ENCODE measurements at places on chromosomes 2 and 18.

DNA sequence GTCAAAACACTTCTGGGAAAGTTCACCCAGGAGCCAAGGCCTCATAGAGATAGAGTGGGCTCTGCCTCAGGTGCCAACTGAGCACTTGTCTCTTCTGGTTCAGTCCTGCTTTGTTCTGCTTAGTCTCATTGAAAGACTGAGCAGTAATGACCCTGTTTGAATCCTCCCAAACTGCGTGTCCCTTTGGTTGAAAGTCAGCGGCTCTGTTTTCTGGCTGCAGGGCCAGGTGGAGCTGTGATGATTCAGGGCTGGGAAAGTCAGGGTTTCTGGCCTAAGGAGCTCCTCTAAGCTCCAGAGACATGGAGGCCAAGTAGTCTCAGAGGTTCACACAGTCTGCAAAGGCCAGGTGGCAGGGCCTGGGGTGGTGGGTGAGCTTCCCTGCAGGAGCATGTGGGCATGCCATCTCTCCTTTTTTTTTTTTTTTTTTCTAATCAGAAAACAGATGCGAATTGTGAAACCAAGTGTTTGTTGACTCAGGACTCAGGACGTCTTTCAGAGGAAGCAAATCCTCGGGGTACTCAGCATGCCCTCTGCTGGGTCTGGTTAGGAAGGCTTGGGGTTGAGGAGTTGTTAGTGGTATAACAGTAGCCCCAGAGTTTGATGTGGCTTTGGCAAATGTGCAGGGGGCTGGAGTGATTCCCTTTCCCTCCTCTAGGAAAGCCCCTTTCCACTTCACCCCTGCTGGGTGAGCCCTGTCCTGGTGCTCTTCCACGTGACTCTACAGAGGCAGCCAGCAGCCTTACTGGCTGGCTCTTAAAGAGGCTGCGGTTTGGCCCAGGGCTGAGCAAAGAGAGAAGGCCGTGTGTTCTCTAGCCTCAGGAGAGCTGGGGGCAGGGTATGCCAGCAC, 38.3 kb downstream of the TMEM17 start:
- no peak for DNase-seq

GRCh38 chr2:12379143-12379542, 337.6 kb upstream of the TRIB2 start:
- DNase-seq = no peak

GRCh38 chr2:183057333-183057985, 19.2 kb upstream of the NCKAP1 start:
- DNase-seq = no peak

- DNase-seq = no peak
These were observed 234.8 kb upstream of the KYNU start for GRCh38 chr2:142642650-142643049.

- no peak for DNase-seq
These were observed 37.4 kb downstream of the PNO1 start for GRCh38 chr2:68195096-68195495.

GRCh38 chr2:168596881-168597655, 141.0 kb downstream of the CERS6 start:
- DNase-seq = no peak

DNA sequence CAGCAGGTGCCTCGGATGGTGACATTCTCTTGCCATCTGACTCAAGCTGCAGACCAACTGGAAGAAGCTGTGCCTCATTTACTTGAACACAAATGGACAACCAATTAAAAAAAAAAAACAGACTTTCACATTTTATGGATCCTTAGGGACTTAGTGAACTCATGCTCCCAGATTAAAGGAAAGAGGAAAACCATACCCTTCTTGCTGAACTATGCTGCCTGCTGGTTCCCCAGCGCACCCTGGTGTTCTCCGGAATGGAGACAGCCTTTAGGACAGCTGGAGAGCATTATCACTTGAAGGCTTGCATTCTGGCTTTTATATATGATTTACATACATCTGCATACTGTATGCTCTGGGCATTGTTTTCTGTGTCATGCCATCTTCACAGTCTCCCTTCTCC, 370.7 kb downstream of the SLC4A3 start:
- DNase-seq = no peak

DNA sequence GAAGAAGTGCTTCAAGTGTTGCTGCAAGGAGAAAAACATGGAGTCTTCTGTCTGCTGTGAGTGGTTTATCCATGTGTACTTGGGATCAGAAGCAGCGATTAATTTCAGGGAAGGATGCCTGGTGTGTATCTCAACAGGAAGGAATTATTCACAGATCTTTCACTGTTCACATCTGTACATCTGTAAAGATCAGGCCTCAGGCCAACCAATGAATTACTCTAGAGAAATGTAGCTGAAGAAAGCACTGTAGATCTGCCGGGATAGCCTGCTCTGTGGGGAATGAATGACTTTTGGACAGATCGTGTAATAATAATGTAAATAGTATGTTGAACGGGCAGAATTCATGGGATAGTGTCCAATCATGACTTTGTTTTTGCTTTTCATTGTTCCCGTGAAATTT, 54.0 kb upstream of the SPP2 start:
- no peak for DNase-seq

GRCh38 chr2:231666171-231667095, 41.9 kb upstream of the PTMA start:
- DNase-seq = peak; percentile 86

DNA sequence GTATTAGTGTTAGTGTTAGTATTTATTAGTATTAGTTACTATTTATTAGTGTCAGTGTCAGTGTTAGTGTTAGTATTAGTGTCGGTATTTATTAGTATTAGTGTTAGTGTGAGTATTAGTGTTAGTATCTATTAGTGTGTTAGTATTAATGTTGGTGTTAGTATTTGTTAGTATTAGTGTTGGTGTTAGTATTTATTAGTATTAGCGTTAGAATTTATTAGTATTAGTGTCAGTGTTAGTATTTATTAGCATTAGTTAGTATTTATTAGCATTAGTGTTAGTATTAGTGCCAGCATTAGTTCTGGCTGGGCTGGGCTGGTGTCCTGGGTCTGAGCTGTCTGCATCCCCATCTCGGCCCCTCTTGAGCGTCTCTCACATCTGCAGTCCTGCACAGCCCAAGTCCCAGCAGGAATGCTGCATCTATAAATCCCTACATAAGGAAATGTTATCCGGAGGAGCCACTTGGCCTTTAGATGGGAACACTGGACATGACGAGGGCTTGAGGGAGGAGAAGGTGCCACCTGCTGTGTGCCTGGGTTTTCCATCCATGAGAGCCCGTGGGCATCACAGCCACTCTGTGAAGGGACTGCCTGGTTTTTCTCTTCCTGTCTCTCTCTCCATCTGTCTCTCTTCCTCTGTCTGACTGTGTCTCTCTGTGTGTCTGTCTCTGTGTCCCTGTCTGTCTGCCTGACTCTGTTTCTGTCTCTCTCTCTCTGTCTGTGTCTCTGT, 33.6 kb downstream of the TWIST2 start:
- no peak for DNase-seq

GRCh38 chr2:100682536-100682935, 119.7 kb downstream of the PDCL3 start:
- no peak for DNase-seq

DNA sequence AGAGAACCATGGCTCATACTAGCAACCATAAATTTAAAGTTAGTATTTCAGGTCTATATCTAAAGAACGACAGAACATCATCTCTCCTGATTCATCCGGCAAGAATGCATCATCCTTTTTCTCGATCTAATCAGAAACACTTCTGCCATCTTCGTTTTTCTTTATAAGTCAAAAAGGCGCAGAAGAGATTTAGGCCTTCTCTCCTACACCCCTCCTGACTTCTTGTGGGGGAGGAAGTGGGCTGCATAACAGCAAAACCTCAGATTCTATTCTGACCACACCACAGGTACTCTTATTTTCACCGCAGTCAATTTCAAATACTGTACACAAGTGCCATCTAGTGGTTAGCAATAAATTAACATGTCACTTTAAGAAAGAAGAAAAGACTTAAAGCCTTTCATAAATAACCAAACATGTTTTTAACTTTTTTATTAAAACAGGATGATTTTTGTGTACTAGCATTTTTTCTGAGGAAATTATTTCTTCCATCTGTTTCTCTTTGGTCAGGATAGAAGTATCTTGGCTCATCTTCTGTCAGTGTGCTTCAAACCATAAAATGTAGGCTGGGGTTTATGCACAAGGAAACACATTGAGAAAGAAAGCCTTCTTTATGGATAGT, 48.4 kb upstream of the PIK3C3 start:
- peak; percentile 41 for DNase-seq

DNA sequence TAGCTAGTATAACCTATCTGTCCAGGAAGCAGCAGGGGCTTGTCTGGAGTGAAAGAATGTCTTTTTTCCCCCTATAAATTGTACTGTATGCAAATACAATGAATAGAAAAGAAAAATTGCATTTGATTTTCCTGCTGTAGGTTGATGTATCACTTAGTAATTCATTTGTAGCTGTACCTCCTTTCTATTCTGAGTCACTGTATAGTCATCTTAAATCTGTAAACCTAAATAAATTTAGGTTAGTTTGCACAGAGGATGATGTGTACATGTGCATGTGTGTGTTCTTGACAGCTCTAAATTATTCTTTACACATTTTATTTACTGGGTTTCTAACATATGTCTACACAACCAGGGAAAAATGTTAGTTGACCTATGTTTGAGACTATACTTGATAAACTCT, 478.7 kb upstream of the CNTNAP5 start:
- DNase-seq = no peak
